Pancreas (tissue), 10 donors: ENCODE measurements at places on chromosomes 4 and X. TPM values are rescaled to one million over a fixed set of nuclear protein-coding genes. Genes with fewer than 3 reads are reported as not detected.

DNA sequence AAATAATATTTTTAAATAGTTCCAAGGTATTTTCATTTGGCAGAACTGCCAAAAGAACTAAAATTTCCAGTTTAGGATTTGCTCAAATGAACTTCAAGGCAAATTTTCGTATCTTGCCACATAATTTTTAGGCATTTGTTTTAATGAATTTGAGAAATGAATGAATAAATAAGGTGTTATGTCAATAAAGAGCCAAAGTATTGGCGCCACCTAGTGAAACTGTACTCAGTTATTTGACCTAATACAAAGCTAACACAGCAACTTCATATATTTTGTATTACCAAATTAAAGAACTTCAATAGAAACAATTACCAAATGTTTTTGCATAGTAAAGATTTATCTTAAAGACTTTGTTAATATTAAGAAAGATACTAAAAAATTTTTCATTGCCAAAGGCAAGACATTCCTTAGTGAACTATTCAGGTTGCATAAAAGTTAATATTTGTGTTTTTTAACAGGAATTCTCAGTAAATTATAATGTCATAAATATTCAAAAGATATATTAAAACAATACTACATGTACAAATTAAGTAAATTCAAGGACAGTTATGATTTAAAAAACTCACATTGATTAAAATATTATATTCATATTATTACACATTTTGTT is 50.3 kb downstream of the STPG2 start:
- DNase-seq = no peak
- H3K4me1 ChIP-seq = no peaks in the 10 kb centered on the region
- H3K27me3 ChIP-seq = no peaks in the 10 kb centered on the region
- H3K27ac ChIP-seq = no peak overlapping the region

Gene GK
- 3.0 TPM for total RNA-seq

DNA sequence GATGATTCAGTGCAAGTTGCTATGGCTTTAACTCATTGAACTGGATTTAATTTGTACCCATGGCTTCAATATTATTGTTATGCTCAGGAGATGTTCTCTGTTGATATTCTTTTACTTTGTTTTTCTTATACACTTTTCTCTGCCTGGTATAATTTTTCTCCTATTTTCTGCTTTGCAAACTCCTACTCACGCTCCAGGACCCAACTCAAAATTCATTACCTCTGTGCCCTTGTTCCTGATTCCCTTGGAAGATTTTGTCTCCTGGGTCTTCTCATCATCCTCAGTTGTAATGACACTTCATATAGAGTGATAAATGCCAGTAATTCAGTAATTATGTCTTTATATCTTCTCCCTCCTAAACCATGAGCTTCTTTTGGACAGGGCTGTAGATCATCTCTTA is 259.9 kb upstream of the JADE1 start:
- H3K27ac ChIP-seq = no peak overlapping the region
- DNase-seq = no peak
- H3K27me3 ChIP-seq = no peaks in the 10 kb centered on the region
- H3K4me3 ChIP-seq = no peak overlapping the region
- no peaks in the 10 kb centered on the region for H3K36me3 ChIP-seq

GRCh38 chr4:186205156-186205555 is 13.8 kb downstream of the CYP4V2 start:
- H3K4me3 ChIP-seq = no peak overlapping the region
- peaks cover 4% of the 10 kb centered on the region for H3K36me3 ChIP-seq
- DNase-seq = no peak
- no peaks in the 10 kb centered on the region for H3K4me1 ChIP-seq
- H3K27ac ChIP-seq = no peak overlapping the region

Gene TCEAL6
- total RNA-seq = not detected

DNA sequence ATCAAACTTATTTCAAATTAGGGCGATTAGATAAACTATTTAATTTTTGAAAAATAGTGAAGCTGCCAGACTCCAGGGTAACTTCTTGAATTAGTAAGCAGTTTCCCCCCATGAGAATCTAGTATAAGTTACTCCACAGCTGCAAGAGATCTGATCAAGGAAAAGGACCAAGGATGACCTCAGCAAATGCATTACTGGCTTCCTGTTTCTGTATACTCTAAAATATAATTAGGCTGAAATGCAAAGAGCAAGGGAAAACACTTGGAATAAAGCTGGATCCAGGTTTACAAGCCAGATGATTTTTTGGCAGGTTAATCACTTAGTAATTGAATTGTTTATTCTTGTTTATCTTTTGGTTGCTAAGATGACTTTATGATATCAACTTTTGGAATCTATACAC is 13.4 kb upstream of the P2RY10 start:
- no peaks in the 10 kb centered on the region for H3K27me3 ChIP-seq
- no peaks in the 10 kb centered on the region for H3K36me3 ChIP-seq
- H3K4me1 ChIP-seq = no peaks in the 10 kb centered on the region

DNA sequence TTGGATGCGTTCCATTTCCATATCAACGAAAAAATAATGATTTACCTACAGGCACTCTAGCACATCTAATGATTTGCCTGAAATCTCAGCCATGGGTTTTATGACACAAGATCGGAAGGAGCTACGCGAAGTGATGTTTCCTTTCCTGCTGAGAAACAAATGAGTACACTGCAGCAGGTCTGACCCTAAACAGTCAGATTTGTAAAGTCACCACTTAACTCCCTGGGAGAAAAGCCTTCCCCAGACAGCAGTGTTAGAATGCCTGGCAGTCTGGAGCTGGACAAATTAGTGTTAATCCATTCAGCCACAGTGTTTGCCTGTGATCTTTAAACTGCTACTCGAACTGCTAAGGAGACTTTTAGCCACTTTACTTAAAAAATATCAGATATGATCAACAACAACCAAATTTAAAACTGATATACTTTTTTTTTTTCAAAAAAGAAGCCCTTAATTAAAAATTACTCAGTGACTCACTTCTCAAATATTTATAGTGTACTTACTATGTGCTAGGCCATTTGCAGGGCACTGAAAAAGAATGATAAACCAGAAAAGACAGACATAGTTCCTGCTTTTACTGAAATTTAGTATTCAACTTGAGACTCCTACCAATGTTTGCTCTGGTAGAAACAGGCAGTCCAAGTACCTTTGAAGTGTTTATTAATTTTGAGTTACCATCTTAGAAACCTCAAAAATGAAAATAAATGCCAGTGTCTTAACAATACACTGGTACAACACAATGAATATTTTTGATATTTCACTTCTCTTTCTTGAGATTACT is 104.5 kb downstream of the SHISA3 start:
- DNase-seq = no peak
- no peaks in the 10 kb centered on the region for H3K36me3 ChIP-seq
- H3K27me3 ChIP-seq = no peaks in the 10 kb centered on the region
- peaks cover 7% of the 10 kb centered on the region for H3K4me1 ChIP-seq
- H3K4me3 ChIP-seq = no peak overlapping the region

Gene IL2
- total RNA-seq = not detected

DNA sequence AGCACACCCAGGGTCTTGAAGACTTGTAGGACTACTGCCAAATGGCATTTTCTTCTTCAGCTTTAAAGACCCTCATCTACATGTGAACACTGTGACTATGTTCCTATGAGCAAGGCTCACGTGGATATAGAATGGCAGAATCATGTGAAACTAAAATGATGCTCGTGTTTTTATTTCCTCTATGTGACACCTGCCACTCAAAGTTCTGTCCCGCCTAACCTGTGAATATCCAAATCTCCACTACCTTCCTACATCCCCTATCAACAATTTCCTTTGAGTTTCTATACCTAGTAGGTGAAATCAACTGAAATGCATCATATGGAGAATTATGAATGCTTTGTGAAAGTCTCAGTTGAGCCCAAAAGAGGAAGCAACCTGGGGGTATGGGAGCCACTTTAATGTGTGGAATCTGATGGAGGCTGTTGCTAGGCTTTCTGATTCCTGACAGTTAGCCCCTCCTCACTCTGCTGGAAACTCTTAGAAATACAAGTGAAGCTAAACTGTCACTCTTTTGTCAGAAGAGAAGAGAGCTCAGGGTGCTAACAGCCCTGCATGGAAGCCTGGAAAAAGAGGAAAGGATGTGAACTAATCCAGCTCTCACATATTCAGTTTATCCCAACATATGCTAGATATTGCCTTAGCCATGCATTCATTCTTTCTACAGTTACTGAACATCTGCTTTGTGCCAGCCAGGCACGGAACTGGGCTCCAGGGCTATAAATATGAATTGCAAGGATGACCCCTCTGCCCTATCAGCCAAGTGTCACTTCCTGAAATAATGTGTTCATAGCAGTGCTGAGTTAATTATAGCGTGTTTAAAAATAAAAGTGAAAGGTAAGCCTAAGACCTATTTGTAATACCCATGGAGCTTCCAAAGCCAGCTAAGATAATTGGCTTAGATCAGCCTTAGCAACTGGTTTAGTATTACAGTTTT is 11.0 kb downstream of the LHFPL1 start:
- H3K27ac ChIP-seq = no peak overlapping the region
- no peaks in the 10 kb centered on the region for H3K4me1 ChIP-seq
- no peaks in the 10 kb centered on the region for H3K36me3 ChIP-seq
- no peak overlapping the region for H3K4me3 ChIP-seq

GRCh38 chr4:163243297-163243981 is 76.7 kb upstream of the NAF1 start:
- DNase-seq = no peak
- no peaks in the 10 kb centered on the region for H3K36me3 ChIP-seq
- H3K27me3 ChIP-seq = no peaks in the 10 kb centered on the region

- H3K4me1 ChIP-seq = no peaks in the 10 kb centered on the region
- no peak for DNase-seq
- no peaks in the 10 kb centered on the region for H3K27me3 ChIP-seq
These were observed 15.0 kb downstream of the CFAP99 start for GRCh38 chr4:2433609-2434350.

- no peaks in the 10 kb centered on the region for H3K4me1 ChIP-seq
- no peak overlapping the region for H3K27ac ChIP-seq
- no peaks in the 10 kb centered on the region for H3K27me3 ChIP-seq
- DNase-seq = no peak
These were observed 200.5 kb downstream of the CENPC start for GRCh38 chr4:67344594-67345380.

Gene ANK2
- 2.2 TPM for total RNA-seq

Gene SMC1A
- total RNA-seq = 17.0 TPM

Gene PHKA1
- 4.5 TPM for total RNA-seq
